ENCODE measurements at places on chromosomes 6 and 20.

- no peak for DNase-seq
Observed at GRCh38 chr6:78883651-78884050, 16.3 kb downstream of the IRAK1BP1 start.

- DNase-seq, result no peak
Observed at GRCh38 chr6:105135056-105135455, 44.8 kb downstream of the POPDC3 start.

DNA sequence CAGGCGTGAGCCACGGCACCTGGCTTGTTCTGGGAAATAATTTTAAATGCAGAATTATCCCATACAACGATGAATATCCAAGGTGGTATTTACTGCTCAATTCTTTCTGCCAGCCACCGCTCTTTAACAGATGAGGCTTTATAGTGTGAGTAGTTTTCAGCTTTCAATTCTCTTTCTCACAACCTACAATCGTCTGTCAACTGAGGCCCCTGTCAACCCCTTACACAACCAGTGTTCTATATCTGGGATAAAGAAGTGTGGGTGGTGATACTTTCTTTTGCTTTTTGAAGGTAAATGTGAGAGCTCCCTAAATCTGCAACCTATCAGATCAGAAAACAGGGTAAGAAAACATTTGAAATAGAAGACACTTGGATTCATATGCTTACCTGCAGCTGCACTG lies 22.5 kb downstream of the STAU1 start:
- DNase-seq, result no peak

DNA sequence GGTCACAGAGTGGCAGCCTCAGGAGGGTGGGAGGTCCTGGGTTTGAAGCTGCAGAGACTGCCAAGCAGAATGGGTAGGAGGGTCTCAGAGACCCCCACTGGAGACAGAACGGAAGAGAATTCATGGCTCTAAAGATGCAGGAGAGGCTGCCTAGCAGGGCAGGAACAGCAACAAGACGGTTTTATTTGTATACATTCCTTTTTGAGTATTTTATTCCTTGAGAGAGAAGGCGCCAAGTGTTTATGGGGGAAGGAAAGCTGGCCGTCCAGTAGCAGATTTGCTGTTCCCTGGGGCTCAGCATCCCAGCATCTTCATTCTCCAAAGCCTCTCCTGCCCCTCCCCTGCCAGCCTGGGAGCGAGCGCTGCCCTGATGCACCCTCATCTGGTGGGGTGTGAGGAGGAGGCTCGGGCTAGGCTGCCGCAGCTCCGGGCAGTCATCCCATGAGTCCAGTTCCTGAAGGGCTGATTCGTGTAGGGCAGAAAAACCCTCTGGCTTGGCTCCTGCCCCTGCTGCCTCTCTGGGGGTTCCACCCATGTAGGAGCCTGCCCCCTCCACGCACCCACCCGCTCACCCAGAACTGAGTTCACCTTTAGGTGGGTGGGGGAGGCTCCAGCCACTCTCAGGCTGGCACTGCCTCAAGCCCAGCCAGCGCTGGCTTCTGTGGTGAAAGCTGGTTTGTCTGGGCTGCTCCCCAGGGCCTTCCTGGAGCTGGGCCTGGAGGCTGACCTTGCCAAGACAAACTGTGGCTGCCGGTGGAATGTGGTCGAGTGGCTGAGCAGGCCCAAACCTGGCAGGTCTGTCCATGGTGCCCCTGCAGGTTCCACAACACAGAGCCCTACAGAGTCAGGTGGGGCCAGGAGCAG lies 32.4 kb downstream of the CPXM1 start:
- peak; percentile 10 for DNase-seq

GRCh38 chr6:168736039-168736438 lies 295.1 kb downstream of the SMOC2 start:
- no peak for DNase-seq

DNA sequence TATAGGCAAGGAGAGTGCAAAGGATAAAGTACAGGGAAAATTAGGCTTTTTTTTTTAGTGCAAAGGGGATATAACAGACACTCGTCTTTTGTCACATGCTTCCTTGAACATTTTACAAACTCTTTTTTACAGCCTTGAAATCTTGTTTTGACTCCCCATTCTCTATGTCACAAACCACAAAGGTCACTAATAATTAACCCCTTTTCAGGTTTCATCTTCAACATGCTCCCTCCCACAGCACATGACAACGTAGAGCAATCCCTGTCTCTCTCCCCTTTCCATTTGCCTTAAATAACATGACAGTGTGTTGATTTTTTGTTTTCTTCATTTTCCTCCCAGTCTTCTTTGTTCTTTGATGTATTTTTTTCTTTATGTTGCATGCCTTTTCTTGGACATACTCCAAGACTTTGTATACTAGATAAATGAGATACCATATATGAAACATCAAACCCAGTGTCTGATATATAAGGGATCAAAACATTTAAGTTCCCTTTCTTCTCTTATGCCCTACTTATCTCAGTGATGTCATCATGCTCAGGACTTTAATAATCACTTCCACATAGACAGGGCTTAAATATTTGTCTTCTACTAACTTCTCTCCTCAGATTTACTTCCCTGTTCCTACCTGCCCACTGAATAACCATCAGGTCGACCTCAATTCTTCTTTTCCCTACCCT lies 378.7 kb upstream of the HSF2 start:
- no peak for DNase-seq

- DNase-seq, result no peak
Observed at GRCh38 chr20:56873836-56874235, 244.7 kb downstream of the TFAP2C start.

- DNase-seq, result no peak
Observed at GRCh38 chr6:150865043-150865405, 478 bp upstream of the MTHFD1L start.

- no peak for DNase-seq
Observed at GRCh38 chr6:147834084-147834776, 325.7 kb downstream of the SAMD5 start.

GRCh38 chr6:104638841-104639290 lies 220.9 kb downstream of the HACE1 start:
- no peak for DNase-seq

GRCh38 chr6:83442752-83443151 lies 11.9 kb upstream of the ME1 start:
- no peak for DNase-seq

DNA sequence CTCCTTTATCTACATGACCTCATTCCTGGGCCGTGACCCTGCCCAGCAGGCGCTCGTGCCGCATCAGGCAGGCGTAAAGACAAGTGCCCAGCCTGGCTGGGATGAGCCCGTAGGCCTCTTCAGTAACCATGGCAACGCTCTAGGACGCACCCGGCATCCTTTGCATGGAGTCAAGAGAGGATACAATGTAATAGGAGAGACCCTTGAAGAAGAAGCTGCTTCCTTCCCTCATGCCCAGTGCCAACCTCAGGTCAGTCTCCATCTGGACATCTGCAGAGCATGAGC lies 5.0 kb upstream of the LSM14B start:
- no peak for DNase-seq

- peak; percentile 31 for DNase-seq
Observed at GRCh38 chr6:75205776-75206575, at the start of gene COL12A1. COL12A1 (minus strand) TSS chr6:75206053; CDS start chr6:75202792, 3,261 bp downstream.

DNA sequence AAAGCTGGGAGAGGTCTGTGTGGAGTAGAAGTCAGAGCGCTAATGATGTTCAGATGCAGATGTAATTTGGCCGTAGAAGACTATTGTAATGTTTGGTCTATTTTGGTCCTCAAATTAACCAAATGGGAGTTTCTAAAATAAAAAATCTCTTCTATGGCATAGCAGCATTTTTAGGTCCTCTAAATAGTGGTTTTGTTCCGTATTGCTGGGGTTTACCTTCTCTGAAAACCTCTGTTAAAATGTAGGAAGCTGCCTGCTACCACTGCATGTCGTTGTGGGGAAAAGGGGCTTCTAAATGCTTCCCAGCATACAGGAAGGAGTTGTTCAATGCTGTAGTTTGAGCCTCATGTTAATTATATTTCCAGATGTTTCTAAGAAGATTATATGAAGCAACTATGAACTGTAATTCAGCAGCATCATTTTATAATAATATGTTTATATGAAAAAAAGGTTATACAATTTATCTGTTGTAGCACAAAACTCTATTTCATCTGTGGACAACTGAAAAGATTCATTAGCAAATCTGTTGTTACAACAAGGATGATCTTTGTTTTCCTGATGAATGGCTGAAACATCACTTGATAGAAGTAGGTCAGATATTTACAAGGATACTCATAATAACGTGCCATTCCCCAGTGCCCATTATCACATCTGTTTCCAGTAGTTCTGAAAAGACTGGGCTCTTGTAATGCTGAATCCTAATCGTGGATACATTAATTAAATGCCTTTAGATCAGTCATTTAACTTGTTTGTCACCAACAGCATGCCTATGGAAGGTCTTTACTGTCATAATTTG lies 256.6 kb downstream of the TBC1D7 start:
- no peak for DNase-seq

- no peak for DNase-seq
Observed at GRCh38 chr6:3753228-3753835, 1.8 kb upstream of the PXDC1 start.

- no peak for DNase-seq
Observed at GRCh38 chr6:31004794-31005193, 5.5 kb upstream of the MUC22 start.

DNA sequence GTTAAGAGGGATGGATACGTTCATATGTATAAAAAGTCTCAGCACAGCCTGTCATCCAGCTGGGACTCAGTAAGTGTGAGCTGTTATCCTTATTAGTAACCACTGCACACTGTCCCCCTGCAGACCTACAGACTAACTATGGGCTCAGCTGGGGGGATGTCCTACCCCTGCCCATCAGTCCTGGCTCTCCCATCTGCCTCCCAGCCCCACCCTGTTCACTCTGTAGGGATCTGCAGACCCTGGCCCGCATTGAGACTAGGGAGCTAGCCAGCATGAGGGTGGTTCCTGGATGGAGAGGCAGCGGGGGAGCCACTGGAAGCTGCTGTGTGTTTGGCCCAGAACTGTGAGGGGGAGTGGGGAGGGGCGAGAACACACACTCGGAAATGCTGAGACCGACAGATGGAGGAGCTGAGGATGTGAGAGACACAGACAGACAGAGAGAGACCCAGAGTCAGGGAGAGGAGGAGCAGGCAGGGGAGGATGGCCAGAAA lies 17.1 kb downstream of the XKR7 start:
- no peak for DNase-seq

DNA sequence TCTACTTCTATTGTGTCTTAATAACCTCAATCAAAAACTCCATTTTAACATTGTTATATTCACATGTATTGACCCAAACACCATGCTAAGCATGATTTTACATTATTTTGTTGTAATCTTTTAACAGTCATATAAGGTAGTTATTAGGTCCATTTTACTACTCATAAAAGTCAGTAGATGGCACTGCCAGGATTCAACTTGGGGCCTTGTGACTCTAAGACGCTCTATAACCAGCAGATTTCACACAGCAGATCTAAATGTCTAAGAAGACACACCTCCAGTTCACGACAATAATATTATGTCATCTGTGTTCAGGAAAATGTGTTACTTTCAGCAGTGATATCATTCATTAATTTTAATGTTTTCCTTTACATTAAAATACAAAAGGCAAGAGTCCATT lies 88.0 kb downstream of the FRK start:
- no peak for DNase-seq

DNA sequence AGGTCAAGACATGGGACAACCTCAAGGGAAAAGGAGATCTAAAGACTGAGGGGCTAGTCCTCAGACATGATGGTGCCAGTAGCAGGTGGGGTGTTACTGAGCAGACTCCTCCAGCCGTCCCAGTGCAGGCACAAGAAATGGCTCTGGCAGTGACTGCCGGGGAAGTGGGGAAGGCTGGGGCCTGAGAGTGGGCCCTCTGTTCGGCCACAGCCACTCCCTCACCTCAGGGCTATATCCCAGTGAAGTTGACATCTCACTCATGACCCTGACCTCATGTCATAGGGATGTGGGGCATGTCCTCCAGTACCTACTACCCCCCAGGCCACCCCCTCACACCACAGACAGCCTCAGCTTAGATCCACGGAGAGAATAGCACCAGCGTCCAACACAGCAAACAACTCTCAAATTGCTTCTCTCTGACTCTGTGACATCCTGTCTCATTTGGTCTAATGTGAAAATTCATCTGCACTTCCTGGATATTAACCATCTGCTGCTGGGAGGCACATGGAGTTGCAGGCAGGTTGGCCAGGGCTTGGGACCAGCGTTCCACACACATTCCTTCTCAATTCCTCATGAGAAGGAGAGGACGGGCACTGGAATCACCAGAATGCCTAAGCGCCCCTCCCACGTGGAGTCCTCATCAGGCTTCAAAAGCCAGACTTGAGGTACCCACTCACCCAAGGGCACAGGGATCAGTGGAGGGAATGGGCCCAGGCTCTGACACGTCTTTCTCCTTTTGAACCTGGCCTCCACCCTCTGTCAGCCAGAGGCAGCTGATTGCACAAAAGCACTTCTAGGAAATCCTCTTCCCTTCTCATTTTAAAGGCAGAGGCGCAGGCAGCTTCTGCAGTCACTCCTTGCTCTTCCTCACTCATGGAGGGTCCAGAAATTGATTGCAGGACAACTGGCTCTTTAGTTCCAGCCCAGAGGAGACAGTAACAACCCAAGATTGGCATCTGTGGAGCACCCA lies 163.6 kb upstream of the CST7 start:
- DNase-seq, result no peak

GRCh38 chr6:17851720-17852161 lies 135.7 kb downstream of the KIF13A start:
- no peak for DNase-seq

DNA sequence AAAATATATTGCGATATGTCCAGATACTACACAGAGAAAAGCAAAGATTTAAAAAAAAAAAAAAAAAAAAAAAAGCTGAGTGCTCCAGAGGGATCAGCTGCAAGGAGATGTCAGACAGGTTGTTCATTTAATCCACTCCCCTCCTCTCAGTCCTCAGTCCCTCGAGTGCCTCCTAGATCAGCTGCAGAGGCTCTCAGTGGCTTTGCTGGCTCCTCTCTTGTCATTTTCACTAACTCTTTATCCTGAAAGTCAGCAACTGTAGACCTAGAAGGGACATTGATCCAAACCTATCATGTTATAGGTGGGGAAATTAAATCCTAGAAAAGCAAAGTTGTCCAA lies 61.6 kb downstream of the KIAA0319 start:
- DNase-seq, result no peak

GRCh38 chr20:45920462-45921336 lies 8.7 kb upstream of the PLTP start:
- no peak for DNase-seq

DNA sequence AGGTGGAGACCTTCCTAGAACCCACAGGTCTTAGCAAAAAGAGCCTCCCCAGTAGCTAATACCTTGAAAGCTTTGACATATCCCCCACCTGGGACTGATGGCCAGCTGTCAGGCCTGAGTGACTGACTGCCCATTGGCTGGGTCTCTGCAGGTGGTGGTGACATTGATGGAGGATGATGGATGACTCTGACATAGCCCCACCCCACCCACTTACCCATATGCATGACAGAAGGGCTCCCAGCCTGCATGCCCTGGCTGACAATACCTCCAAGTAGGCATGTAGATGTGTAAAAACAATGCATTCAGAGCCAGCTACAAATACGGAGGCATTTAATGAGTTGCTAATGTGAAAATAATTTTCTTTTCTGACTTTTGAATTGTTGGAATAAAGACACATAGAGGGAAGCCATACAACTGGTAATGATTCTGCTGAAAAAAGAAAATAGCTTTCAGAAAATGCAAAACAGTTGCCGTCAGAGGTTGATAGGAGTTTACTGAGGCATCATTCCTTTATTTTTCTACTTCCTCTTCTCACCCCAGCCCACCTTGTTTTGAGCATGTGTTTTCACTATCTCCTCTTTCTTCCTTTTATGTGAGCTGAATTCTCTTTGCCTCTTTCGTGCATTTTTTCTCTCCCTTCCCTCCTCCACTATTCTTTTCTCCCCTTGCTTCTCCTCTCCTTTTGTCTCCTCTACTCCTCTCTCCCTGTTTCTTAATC lies 70.6 kb downstream of the OLIG3 start:
- DNase-seq, result no peak

GRCh38 chr20:4795394-4795793 lies 73.7 kb downstream of the PRND start:
- DNase-seq, result peak; percentile 57
